ENCODE measurements at places on chromosomes 11 and 22.

DNA sequence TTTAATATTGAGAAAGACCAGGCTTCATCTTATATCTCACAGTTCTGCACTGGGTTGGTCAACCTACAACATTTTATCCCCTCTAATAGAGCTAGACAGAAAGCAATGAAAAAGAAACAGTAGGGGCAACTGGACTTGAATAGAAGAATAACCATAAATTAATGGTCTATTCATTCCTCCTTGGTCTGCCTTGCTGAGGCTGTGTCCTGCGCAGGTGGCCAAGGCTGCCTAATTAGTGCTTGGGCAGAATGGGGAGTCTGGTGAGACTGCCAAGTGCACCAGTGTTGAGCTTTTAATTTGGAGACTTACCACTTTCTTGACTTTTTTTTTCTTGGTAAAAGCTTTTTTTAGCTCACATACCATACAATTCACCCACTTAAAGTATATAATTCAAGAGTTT is 35.0 kb upstream of the SPON1 start:
- DNase-seq, result no peak

- no peak for DNase-seq
These were observed 7.3 kb upstream of the PAX6 start for GRCh38 chr11:31818425-31818755.

DNA sequence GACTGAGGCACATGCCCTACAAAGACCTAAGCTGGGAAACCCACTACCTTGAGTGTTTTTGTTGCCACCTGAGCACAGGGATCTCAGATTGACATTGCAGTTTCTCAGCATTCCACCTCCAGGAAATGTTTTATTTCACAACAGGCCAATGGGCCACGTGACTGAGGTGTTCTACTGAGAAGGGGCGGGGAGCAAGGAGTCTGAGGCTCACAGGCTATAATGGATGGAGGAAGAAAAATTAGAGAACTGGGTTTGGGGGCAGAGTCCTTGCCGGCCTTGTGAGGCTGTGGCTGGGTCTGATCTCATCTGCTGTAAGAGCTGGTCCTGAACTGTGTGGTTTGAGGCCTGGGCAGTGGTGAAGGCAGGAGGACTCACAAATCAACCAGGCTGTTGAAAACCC is 40.7 kb downstream of the ZNF202 start:
- DNase-seq, result no peak

GRCh38 chr11:60910281-60910687 is 3.7 kb upstream of the TMEM109 start:
- DNase-seq, result no peak

DNA sequence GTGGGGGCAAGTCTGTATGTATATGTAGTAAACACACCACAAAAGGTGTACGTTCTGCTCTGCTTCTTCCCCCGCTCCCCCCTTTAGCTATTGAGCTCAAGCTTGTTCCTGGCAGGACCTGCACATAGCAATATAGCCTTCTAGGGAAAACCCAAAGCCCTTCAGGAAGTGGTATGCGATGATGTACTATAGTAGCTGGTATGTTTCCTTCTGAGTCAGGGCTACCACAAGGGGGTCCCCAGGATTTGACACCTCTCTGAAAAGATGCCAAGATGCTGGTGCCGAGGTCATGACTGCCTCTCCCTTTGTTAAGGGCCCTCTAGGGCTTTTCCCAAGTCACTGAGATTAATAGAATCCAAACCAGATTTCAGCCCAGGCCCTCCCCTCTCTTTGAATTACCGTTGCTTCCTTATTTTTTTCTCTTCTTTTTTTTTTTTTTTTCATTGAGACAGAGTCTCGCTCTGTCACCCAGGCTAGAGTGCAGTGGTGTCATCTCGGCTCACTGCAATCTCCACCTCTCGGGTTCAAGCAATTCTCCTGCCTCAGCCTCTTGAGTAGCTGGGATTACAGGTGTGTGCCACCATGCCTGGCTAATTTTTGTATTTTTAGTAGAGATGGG is 268.4 kb downstream of the ETS1 start:
- no peak for DNase-seq

DNA sequence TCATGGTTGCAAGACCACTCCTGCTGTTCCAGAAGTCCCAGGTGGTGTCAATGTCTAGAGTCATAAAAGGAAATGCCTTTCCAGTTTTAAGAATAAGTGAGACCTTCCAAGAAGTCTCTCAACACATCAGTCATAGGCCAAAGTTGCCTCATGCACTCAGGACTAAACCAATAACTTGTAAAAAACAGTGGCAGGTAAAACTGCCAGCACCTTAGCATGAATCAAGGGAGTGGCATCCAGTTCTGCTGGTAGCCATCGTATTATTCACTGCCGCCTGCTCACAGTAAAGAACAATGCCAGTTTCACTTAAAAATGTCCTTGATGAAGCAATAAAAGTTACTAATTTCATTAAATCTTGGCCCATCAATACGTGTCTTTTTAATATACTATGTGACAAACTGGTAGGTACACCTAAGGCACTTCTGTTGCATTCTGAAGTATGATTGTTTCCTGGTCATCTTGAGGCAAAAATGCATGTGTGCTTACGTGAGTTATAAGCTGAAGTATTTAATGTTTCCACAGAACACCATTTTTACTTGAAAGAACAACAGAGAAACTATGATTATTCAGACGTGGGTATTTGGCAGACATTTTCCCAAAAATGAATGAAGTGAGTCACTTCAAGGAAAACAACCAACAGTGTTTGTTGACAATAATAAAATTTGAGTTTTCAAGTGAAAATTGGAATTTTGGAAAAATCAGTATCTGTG is 125.2 kb upstream of the SNX19 start:
- peak; percentile 62 for DNase-seq

GRCh38 chr11:20501252-20501651 is 98.2 kb upstream of the SLC6A5 start:
- DNase-seq, result no peak

- no peak for DNase-seq
These were observed 48.2 kb upstream of the CEP295 start for GRCh38 chr11:93613231-93613831.

DNA sequence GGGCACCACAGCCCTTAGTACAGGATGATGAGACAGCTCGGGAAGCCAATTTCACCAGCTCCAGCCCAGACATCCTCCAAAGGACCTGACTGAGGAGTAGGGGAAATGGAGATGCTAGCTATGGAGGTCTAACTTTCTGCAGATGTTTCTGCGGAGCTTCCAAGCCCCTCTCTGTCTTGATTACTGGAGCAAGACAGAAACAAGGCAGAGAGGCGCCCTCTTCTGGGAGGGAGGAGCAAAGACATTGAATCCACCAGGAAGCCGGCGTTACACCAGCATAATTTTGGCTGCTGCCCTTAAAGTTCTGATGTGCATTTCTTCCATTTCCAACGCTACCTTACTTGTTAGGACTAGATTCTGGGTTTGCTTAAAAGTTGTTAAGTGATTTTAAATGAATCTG is 107.3 kb upstream of the HSD17B12 start:
- DNase-seq, result peak; percentile 39

DNA sequence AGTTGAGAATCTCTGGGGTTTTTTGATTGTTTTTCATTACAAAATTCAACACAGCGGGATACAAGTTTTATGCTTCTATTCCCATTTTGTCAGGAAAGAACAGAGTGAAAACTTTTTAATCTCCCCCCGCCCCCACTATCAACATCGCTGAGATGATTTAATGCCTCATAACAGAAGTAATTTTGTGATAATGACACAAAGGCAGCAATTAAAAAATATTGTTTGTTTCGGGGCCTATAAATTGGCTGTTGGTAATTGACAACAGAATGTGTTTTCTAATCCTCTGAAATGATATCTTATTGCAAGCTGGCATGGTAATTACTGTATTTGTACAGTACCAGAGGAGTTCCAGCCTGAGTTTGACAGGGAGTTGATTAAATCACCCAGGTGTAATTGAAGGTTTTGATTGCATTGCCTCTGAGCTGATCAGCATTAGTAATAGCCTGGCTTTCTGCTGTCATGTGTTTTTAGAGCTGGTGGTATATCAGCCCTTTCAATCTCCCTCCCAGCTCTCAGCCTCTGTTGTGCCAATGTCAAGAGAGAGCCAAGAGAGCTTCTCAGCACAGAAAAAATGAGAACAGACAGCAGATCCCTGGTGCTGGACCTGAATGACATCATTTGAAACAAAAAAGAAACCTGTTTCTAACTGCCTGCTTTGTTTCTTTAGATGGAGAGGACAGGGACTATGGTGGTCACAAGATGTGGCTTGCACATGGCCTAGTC is 265.1 kb downstream of the FAM76B start:
- no peak for DNase-seq

- DNase-seq, result peak; percentile 93
These were observed 102.7 kb downstream of the COMMD9 start for GRCh38 chr11:36186340-36187175.

GRCh38 chr11:76680518-76681425 is 10.2 kb upstream of the LRRC32 start:
- DNase-seq, result peak; percentile 68

DNA sequence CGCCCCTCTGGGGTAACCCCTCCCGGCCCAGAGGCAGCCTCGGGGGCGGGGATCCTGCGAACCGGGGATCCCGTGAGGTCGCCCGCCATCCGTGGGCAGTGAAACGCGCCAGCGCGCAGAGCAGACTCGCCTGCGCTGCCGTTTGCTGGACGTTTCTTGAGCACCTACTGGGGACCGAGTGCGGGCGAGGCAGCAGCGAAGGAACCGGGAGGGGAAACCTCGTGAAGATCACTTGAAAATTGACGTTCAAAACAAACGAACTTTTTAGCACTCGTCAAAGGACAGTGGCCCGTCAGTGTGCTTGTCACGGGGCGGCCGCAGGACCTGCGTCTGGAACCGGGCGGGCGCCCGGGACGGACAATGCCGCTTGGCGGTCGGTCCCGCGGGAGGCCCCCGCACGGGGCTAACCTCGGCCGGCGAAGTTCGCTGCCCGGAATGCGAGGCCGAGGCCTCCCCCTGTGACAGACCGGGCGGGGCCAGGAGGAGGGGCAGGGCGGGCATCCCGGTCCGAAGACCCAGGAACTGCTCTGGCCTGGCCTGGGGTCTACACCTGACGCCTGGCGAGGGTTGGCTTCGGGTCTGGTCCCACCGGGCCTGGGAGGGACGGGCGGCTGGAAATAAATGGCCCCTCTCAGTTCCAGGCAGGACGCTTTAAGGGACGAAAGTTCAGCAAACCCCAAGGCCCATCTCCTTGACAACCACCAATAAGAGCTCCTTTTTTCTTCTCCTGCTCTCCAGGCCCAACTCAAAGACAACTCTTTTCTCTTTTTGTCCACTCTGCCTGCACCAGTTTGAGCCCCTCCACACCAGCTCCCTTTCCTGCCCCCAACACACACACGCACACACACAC is 723 bp upstream of the SCUBE1 start:
- no peak for DNase-seq

GRCh38 chr22:22720201-22720723 is 75.8 kb downstream of the GGTLC2 start:
- DNase-seq, result peak; percentile 79

DNA sequence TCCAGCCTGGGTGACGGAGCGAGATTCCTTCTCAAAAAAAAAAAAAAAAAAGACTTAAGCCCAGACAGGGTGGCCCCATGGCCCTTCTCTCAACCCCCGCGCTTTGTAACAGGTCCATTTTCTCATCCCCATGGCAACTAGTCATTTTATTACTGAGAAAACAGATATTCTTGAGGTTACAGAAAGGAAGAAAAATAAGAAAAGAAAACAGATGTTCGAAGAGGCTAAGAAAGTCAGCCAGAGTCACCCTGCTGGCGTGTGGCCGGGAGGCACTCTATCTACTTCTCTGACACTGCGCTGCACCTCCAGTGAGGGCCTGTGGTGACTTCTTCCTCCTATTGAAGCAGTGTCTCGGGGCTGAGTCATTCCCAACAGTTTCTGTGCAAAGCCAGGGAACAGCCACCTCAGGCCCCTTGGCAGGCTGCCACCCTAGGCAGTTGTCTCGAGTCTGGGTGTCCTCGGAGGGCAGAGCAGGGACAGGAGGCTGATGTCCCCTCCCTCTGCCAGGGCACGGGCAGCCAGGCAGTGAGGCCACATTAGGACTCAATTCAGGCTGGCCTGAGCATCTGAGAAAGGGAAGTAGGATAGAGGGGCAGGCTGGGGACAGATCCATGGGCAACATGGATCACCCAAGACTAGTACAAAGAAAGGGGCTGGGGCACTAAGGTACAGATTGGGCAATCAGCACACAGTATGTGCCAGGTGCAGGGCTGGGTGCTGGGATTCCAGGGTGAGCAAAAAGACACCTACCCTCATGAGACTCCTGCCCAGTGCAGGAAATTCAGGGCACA is 16.4 kb upstream of the SYVN1 start:
- DNase-seq, result peak; percentile 89

DNA sequence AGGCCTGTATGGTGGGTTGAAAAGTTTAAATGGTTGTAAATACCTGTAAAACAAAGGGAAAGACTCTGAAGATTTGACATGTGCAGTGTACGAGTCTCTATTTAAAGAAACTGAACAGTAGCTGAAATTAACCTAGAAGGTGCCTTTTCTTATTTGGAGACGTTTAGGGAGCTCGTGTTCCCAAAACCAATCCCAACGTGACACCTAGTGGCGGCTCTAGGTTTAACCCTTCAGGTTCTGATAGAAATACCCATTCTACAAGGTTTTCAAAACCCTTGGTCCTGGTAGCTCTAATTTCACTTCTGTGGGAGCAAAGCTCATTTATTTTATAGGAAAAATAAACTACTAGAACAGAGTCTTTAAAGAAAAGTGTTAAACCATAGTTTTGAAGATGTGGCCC is 258.3 kb downstream of the LRRC4C start:
- peak; percentile 28 for DNase-seq

GRCh38 chr11:76419896-76420295 is 24.9 kb upstream of the EMSY start:
- peak; percentile 6 for DNase-seq

DNA sequence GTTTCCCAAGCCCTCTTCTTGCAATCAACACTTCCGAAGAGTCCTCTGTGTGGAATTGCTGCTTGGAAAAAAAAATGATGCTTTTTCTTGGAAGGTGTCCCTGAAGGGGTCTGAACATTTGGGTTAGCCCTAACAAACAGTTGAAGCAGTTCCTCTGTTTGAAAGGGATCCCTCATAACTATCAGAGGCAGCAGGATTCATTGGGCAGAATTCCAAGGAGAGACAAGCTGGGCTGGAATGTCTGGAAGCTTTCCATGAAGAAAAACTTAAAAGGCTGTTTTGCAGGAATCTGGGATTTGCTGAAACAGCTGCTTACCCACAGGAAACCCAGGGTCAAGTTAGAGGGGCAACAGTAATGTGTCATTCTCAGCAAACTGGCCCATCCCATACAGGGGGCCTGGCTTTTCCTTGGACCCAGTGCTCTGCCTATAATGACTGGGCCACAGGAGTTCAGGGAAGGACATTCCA is 3.1 kb downstream of the CSNK2A3 start:
- peak; percentile 87 for DNase-seq

GRCh38 chr11:68551223-68551622 is 90.7 kb downstream of the PPP6R3 start:
- no peak for DNase-seq

DNA sequence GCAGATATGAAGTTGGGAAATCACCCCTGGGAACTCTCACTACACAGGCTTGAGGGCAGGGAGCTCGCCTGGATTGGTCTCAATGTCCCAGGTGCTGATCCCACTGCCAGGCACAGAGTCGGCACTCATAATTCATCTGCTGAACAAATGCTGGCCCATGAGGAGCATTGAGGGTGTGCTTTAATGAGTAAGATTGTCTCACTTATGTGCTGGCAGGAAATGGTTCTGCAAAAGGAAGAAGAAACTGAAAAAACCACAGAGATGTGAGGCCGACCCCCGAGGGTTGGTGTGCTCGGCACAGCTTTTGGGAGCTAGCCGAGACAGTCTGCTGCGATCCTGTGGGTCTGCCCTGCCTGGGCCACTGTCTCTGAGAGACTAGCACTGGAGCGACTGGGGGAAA is 9.4 kb downstream of the PLAAT2 start:
- DNase-seq, result peak; percentile 10

GRCh38 chr11:64996710-64997380 is at the start of gene BATF2:
Gene BATF2 (minus strand): TSS chr11:64996971. CDS start chr11:64996914, 57 bp downstream.
- DNase-seq, result peak; percentile 60

- peak; percentile 30 for DNase-seq
These were observed 12.0 kb downstream of the STIM1 start for GRCh38 chr11:3867209-3868091.

All from fibroblast of mammary gland (primary cell).